ENCODE measurements at places on chromosomes 11 and 22.

- no peak for DNase-seq
Observed at GRCh38 chr22:30004101-30004500, 76.2 kb upstream of the HORMAD2 start.

GRCh38 chr11:1059759-1060158 is 14.9 kb upstream of the MUC2 start:
- DNase-seq: no peak

DNA sequence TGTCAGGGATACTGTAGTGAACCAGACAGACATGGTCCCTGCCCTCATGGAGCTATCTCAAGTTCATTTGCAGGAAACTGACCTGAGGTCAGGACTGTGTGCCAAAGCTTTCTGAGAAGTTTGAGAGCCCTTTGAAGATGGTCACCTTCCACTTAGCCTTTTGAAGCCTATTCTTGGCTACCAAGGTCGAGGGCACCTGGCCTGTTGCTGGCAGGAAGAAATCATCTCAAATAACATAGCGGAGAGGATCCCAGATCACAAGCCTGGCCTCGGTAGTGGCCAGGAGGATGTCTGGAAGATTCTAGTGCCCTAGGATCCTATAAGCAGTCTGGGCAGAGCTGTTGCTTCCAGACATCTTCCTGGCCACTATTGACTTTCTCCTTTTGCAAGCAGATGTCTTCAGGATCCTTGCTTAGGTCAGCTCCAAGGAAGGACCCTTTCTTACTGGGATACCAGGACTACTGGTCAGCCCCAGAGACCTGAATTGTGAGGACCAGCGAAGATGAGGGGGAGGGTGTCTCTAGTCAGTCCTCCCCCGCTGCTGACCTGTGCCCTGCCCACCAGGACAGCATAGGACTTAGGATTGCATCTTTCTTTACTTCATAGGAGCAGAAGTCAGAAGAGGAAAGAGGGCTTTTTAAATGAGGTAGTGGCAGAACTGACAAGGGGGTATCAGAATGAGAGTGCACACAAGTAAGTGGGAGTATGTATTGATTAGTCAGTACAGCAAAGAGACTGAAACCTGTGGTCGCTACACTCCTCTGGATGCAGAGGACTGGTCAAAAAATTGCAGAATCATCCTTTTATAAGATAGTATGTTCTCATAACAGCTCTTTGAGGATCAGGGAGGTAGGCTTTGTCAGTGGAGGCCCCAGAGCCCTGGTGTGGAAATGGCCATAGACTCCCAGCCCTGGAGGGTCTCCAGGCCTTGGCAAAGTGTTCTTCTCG is 94.8 kb downstream of the TEAD1 start:
- no peak for DNase-seq

DNA sequence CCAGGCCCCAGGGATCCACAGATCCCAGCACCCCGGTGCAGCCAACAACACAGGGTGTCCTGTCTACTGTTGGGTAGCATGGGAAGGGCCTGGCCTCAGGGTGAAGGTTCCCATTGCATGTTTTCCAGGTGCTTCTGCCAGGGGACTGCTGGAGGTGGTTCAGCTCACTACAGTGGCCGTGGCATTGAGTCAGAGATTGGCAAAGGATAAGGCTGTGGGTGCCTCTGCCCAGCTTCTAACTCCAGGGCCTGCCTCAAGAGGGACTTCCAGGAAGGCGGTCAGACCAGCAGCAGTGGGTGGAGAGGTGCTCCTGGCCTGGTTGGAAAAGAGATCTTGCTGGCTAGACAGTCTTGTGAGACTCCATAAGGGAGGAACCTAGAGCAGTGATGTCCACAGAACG is 20.9 kb downstream of the CSNK1E start:
- no peak for DNase-seq

DNA sequence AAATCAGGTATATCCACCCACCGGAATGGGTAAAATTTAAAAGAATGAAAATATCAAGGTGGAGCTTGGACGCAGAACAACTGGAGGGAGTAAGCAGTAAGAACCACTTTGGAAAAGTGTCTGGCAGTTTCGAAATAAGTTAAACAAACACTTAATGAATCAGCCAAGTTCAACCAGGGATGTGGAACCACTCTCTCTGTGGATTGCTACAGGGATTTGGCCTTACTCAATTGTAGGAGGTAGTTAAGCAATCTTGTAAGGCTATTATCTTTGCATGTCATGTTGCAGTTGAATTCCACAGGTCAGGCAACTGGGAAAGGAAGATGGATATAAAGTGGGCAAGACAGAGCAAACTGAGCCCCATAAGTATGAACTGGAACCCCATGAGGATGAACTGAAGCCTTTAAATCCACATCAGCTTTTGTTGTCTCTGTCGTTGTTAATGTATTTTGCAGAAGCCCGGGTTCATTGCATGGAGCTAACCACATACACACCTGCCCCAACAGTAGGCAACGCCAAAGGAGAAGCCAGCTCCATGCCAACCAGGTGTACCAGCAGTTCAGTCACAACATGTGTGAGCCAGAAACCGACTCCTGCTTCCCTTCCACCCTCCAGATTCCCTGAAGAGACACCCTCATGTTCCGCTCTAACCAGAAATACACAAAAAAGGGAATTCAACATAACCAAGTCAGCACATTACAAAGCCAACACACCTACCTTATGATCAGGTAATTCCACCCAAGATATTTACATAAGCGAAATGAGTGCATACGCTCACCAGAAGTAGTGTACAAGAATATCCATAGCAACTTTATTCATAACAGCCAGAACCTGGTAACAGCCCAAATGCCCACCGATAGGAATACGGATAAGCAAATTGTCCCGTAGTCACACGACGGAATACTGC is 8.0 kb upstream of the SLC43A3 start:
- DNase-seq: no peak

GRCh38 chr11:64027651-64028397 is 7.9 kb upstream of the FLRT1 start:
- no peak for DNase-seq

DNA sequence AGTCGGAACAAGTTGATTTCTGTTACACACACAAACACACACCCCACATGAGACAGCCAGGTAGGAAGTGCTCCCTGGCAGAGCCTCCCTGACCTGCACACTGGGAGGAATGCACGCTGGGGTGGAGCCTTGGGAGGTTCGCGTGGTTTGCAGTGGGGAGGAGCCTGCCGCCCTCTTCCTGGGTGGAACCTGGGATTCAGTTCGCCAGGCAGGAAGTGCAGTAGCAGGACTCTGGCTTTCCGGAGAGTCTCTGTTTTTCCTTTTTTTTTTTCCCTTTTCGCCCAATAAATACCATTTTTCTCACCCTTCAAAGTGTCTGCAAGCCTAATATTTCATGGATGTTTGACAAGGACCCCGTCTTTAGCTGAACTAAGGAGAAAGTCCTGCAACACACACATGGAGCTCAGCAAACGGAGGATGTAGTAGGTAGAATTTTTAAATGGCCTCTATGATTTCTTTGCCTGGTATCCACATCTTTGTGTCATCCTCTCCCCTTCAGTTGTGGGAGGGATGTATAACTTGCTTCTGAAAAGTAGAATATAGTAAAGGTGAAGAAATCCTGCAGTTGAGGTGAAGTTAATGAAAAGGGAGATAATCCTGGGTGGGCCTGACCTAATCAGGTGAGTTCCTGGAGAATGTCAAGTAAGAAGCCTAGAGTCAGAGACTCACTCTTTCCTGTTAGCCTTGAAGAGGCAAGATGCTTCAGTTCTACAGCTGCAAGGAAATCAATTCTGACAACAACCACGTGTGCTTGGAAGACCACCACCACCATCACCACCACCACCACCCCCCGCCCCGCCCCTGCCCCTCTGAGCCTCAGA is 72.9 kb downstream of the PIWIL4 start:
- DNase-seq: no peak

- DNase-seq: no peak
Observed at GRCh38 chr22:40472051-40472450, 101.7 kb downstream of the SGSM3 start.

- no peak for DNase-seq
Observed at GRCh38 chr11:57251491-57252104, 14.5 kb upstream of the APLNR start.

- no peak for DNase-seq
Observed at GRCh38 chr11:6067502-6067901, 36.9 kb upstream of the OR56A1 start.

- no peak for DNase-seq
Observed at GRCh38 chr11:17263769-17264168, 12.8 kb upstream of the NUCB2 start.

DNA sequence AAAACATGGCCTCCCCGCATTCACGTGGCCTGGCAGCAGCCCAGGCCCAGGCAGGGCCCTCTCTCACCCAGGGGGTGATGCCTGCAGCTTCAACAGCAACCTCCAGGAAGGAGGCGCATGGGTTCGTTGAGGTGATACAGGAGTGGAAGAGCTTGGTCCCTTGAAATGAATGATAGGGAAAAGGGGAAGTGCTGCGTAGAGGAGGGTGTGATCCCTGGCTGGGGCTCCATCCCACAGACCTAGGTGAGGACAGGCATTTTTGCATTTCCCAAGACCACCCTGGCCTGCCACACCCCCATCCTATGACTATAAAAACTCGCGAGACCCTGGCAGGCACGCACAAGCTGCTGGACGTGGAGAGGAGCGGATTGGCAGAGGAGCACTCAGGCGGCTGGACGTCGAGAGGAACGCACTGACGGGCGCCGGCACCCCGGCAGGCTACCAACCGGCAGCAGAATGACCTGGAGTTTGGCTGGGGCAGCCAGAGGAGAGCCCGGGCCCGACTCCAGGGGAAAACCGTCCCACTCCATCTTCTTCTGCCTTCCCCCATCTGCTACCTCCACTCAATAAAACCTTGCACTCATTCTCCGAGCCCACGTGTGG is 32.6 kb downstream of the RTN4R start:
- DNase-seq: no peak

DNA sequence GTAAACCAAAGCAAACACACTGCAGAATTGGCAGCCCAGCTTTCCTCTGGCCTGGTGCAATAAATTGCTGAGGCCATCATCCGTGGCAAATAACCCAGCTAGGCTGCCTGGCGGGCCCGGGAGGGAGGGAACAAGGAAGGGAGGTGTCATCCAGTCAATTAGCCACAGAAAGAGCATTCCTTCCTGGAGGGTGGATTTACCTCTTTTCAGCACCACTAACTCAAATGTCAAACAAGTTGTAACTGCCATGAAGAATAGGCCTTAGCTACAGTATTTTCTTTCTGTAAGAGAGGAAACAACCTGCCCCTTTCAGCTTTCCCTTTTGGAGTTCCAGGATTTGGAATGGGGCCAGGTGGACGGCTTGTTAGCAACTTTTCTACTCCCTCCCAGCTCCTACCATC is 163.8 kb upstream of the BDNF start:
- no peak for DNase-seq

DNA sequence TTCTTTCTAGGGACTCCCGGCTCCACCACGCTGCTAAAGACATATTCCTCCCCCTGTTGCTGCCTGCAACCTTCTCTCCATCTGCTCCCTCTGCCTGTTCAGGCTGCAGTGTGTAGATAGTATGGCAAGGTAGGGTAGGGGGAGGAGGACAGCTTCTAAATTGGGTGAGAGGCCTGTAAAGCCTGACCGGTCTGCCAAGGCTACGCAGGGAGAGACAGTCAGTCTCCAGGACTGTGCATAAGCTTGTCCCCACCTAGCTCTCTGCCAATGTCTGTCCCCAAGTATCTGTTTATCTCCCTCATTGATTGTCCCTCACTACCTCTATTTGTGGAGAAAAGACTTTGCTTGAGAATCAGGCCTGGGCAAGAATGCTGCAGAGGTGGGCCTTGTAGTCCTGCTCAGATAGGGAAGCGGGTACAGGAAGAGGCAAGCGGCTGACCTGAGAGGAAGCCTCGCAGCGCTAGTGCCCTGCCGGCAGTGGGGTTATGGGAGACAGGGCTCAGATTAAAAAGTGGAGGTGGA is 871 bp upstream of the SEZ6L start:
- DNase-seq: no peak

GRCh38 chr11:42249956-42250355 is 790.5 kb upstream of the LRRC4C start:
- DNase-seq: no peak

DNA sequence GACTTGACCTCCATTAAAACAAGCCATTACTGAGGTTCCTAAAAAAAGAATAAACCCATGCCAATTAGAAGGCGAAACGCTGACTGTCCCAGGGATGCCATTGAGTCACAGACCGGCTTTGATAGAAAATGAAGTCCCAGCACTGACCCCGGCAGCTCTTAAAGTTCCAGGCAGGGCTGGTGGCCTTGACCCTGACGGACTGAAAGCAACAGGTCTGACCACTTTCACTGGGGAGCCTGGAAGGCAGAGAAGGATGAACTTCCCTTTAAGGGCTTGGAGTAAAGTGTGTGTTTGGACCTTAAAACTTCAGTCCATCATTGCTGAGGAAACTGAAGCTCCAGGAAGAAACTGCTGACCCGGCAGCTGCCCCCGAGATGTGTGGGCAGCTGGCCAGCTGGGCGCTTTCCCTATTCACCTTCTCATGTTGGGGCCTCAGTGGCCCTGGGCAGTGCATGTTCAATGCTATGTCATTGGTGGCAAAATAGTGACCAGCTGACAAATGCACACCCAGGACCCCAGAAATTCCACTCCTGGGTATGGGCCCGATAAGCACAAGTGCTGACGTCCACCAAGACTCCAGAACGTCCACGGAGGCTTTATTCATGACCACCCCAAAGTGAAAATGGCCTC is 18.9 kb upstream of the EFCAB6 start:
- no peak for DNase-seq

DNA sequence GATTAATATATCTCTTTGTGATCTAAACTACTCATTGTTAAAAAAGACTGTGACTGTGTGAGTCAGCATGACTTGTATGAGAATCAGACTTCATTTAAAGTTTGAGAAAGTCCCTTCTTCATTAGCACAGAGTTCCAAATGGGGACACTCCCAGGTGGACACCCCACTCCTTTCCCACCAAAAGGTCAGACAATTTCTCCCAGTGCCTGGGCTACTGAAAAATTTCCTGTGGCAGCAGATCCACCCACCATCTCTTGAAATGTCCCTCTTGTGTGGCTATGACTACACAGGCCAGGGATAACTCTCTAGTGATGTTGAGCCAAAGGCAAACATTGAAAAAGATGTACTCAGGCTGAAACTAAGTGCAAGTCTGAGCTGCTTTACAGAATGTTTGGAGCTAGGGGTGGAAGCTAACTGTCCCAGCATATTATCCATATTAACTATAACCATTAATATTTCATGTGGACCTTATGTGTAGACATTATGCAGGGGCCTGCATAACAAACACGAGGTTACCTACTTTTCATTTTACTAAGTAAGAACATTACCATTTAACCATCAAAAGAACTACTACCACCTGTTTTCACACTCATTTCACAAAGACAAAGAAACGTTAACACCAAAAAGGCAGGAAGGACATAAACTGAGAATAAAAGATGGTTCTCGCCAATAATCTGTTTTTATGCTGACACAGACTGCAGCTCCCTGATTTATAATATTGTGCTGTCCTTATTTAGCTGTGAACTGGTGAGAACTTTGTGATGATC is 44.8 kb downstream of the MMP20 start:
- no peak for DNase-seq
